RPMI7951 (cell line): ENCODE measurements at places on chromosomes 5 and 9. TPM values are rescaled to one million over a fixed set of nuclear protein-coding genes. Genes with fewer than 3 reads are reported as not detected.

Gene MCTP1
- 3.4 and 3.8 TPM in 2 replicates for total RNA-seq

Gene DIRAS2
- total RNA-seq = not detected in 2 replicates

Gene GCNT4
- 0.10 TPM in 1 of 2 replicates, not detected in the other for total RNA-seq

DNA sequence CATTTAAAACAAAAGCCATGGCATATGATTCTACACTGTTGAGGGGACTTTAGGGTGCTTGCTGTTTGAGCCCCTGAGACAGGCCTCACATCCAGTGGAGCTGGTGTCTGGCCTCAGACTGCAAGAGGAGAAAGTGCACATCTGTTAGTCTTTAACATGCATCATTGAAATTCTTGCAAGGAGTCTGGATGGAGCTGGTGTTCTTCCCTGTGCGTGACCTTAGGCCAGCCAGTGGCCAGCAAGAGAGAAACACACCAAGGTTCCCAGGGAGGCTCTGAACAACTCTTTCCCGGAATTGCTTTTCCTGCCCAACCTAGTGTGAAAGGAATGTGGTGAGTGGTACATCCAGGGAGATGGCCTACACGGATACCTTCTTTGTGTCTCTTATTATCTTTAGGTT lies 282.8 kb upstream of the TNC start:
- peak; percentile 95 for DNase-seq

- no peak for DNase-seq
These were observed 32.0 kb downstream of the HAVCR1 start for GRCh38 chr5:157026789-157027424.

DNA sequence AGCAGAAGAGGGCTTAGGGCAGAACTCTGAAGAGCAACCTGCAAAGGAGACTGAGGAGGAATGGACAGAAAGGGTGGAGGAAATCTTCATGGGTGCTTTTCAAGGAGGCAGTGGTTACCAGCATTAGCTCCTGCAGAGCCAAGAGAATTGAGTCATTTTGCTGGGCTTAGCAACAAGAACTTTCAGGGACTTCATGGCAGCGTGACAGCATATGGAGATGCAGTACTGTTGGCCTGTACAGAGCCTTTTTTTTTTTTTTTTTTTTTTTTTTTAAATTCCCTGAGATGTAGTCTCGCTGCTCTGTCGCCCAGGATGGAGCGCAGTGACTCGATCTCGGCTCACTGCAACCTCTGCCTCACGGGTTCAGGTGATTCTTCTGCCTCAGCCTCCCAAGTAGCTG lies 296.0 kb upstream of the DMRT1 start:
- DNase-seq = no peak

DNA sequence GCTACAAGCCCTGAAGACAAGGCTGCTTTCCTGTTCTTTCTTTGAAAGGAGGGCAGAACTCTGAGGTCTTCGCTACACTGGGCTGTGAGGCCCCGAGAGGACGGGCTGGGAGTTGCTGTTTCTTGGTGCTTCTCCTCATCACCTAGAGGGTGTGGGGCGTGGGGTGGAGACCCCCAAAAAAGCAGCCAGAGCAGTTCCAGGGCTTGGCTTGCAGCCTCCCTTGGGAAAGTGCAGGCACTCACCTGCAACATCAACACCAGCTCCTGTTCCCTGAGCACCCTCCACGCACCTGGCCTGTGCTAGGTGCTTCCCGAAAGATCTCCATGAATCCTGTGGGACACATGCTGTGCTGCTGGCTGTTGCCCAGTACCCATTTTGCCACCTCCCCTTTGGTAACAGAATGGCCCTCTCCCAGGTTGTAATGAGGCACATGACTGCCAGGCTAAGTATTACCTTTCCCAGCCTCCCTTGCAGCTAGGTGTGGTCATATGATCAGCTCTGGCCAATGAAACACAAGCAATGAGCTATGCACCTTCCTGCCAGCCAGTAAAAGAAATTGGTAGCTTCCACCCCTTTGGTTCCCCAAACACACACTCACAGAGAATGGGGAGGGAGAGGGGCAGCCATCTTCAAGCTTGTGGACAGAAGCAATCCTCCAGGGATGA lies 146.0 kb downstream of the C9orf50 start:
- no peak for DNase-seq

- no peak for DNase-seq
These were observed 14.4 kb downstream of the CCNI2 start for GRCh38 chr5:132761321-132762240.
